Effector memory CD8-positive, alpha-beta T cell (primary cell): ENCODE measurements at places on chromosomes 3 and 15.

DNA sequence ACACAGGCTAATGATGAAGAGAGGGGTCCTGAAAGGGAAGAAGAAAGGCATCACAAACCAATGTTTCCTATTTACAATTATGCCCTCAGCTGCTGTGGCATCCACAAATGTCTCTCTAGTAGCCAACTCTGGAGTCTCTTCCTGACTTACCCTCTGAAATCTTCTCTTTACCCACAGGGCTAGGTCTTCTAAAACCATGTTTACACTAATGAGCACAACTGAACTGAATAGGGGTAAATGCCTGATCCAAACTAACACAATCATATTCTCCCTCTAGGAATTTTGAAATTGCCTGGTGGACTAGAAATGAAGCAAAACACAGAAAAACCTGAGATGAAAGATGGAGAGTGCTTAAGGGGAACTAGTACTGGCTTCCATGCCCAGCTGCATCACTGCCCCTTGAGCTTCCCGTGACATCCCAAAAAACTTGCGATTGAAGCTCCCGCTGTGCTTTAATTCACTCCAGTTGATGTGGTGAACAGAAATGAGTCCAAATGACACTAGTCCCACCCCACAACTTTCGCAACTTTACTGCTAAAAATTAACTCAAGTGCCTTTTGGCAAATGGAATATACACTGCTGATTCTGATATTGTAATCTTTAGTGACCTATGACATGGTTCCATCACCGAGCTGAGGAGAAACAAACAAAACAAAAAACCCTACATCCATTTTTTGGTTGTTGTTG, 32.8 kb downstream of the CFAP20DC start:
- no peak for DNase-seq

DNA sequence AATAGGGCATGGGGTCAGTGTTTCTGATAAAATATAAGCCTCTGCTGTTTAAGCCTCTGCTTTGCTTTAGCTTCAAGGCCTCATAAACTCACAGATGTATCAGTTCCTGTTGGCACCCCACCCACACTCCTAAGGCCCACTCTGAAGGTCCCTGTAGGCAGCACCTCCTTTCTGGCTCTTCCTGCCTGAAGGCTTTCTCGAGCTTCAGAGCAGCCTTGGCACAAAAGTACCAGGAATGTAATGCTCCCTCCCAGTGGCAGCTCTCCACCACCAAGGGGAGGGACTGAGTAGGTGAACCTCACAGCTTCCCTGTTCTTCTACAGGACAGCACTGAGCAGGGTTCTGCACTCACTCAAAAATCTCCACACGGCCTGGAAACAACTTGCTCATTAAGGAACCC, 102.2 kb downstream of the ABHD5 start:
- DNase-seq, result no peak

- no peak for DNase-seq
Measured at GRCh38 chr3:49133226-49133951, 539 bp upstream of the LAMB2 start.

- DNase-seq, result no peak
Measured at GRCh38 chr3:32436816-32437189, 45.1 kb downstream of the CMTM7 start.

DNA sequence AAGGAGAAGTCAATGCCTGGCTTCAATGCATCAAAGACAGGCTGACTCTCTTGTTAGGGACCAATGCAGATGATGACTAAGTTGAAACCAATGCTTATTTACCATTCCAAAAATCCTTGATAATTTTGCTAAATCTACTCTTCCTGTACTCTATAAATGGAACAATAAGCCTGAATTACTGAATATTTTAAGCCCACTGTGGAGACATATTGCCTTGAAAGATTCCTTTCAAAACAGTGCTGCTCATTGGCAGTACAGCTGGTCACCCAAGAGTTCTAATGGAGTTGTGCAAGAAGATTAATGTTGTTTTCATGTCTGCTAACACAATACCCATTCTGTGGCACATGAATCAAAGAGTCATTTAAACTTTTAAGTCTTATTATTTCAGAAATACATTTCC, 181.0 kb upstream of the CBLB start:
- DNase-seq, result no peak

DNA sequence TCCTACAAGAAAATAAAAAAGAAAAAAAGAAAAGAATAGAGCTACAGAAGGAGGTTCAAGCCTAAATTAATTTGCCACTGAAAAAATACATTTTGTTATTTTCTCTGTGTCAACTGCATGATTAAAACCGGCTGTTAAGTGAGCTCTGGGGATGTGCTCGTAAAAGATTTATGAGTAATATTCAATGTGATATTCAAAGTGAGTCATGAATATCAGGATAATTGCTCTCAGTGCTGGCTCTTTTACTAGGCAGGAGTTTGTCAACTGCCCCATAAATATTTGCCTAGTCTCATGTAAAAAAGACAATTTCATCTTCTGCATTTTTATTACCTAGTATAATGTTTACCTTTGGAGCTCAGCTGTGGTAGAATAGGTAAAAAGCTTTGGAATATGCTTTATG, 78.9 kb downstream of the CDIN1 start:
- DNase-seq, result no peak

GRCh38 chr3:162263596-162263995, 767.0 kb downstream of the OTOL1 start:
- no peak for DNase-seq

GRCh38 chr3:183313764-183314163, 60.7 kb downstream of the B3GNT5 start:
- no peak for DNase-seq

DNA sequence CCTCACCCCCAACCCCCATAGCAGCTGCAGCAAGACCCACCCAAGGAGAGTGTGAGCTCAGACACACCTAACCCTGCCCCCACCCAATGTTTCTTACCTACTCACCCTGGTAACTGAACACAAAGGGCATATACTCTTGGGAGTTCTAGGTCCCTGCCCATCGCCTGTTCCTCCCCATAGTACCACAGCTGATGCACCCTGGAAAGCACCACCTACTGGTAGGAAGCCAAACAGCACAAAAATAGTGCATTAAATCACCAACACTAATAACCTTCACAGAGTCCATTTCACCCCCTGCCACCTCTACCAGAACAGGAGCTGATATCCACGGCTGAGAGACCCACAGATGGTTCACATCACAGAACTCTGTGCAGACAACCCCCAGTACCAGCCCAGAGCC, 245.2 kb downstream of the EFHB start:
- no peak for DNase-seq

DNA sequence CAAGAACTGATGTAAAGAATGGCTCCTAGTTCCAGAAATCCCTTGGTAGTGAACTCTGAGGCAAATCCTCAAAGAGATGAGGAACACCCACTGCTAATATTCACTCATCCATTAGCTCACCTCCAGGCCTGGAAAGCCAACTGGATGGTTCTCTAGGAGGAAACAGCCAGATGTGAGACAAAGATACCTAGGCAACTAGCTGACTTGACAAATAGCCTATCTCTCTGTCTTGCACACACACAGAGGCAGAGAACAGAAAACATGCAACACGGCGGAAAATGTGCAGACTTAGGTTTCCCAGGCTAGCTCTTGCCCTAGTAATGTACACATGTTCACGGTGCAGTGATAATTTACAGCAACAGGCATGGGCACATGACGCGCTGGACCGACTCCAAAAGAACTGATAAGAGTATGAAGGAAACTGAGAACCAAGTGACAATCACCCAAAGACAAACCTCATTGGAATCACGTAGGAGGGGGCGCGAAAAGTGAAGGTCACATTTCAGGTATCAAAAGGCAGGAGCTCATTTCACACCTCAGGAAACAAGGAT, 318.1 kb downstream of the FOXP1 start:
- DNase-seq, result no peak

GRCh38 chr3:141379250-141379966, 11.1 kb downstream of the ZBTB38 start:
- no peak for DNase-seq

DNA sequence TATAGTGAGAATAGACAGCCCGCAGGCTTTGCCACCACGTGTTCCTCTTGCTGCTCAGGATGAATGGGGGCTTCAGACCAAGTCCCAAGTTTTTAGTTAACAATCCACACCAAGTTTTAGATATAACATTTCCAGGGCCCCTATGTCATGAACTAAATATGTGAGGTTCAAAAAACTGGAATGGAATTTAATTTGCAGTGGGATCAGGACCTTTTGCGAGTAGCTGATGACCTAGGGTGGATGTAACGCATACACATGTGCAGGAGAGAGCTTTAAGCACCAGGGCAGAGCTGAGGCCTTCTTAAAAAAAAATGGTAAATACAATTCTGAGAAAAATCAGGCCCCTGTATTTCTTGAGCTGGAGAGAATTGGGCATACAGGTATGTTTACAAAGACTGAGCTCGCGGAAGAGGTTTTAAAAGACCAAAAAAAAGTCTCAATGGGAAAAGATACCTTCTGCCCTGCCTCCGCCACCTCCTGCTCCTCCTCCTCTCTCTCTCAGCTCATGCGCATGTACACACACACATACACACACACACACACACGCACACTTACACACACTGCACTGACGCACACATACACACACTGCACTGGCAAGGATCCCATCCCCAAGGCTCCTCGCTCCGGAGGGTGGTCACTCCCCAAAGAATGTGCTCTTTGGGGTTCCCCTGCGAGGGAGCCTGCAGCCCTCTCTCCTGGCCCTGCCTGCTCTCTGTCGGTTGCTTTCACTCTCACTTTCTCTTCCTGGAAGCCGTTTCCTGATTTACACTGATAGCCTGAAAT, 48.2 kb upstream of the IGF1R start:
- no peak for DNase-seq

- no peak for DNase-seq
Measured at GRCh38 chr3:138457863-138458735, 23.7 kb downstream of the ESYT3 start.

- no peak for DNase-seq
Measured at GRCh38 chr3:142563496-142563997, 15.0 kb downstream of the ATR start.

DNA sequence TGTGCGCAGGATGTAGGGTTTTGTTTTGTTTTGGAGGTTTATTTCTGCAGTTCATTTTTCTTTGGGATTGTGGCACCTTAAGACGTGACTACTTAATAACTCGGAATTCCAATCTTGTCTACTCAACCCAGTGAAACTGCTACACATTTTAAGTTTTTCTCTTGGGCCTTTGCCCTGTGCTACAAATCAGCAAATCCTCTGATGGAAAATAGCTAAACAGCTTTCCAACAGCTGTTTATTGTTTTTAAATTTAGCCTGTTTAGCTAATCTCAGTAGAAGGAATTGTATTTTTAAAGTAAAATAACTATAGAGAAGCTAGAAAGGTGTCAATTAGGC, 48.4 kb downstream of the OPA1 start:
- no peak for DNase-seq

GRCh38 chr3:177665122-177665808, 468.0 kb upstream of the TBL1XR1 start:
- DNase-seq, result no peak

DNA sequence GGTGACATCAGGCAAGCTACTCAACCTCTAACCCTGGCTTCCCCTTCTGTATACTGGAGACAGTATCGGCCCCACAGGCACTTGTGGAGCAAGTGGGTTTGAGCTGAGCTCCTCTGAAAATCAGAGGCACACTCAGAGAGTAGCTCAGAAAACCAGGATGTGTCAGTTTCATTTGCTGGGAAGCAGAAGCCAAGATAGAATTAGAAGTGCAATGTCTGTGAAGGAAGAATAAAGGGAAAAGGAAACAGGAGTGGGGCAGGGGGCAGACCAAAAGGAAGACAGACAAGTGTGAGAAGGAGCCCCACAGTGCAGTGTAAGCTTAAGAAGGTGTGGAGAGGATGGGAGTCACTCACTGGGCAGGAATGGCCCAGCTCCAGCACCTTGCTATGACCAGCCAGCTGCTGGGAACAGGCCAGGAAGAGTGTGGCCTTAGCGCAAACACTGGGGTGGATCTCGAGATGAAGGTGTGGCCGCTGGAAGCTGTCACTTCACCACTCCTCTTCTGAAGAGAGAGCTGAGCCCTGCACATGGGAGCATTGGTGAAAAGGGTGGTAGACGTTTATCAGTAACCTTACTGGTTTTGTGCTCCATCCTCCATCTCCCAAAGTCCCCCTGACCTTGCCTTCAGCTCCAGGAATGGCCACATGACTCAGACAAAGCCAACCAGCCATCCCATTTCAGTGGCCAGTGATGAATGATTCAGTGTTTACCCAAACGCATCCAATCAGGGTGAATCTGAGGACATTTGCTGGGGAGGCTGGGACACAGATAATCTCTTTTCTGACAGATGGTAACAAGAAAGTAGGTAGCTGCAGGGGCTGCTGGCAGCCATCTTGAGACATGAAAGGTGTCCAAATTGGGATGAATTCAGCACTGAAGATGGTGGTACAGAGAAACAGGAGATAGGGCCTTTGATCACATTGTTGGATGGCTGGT, 108.4 kb downstream of the SHQ1 start:
- no peak for DNase-seq

GRCh38 chr3:147130461-147130860, 275.9 kb downstream of the ZIC4 start:
- DNase-seq, result no peak

DNA sequence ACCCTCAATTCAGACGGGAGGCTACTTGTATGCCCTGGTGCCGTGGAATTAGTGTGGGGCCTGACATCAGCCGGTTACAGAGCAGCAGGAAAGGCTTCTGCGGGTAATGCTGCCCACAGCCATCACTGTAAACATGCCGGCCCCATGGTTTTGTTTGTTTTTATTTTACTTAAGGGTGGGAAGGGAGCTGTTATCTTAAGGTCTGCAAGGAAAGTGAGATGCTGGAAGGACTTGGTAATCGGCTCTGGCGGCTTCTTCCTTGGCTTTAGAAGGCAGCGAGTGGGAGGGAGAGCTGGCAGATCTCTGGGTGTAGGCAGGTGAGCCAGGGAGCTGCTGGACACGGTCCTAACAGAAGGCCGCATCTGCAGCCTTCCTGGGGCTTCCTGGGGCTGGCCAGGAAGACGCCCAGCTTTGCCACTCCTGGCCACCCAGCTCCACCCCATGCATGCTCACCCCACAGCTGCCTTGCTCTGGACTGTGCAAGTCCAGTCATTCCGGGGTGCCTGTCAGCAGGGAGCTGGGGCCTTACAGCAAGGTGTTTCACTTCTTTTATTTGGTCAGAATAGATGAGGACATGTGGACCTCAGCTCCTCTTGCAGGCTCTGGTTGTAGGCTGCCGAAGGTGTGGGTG, 54.1 kb upstream of the FURIN start:
- no peak for DNase-seq

DNA sequence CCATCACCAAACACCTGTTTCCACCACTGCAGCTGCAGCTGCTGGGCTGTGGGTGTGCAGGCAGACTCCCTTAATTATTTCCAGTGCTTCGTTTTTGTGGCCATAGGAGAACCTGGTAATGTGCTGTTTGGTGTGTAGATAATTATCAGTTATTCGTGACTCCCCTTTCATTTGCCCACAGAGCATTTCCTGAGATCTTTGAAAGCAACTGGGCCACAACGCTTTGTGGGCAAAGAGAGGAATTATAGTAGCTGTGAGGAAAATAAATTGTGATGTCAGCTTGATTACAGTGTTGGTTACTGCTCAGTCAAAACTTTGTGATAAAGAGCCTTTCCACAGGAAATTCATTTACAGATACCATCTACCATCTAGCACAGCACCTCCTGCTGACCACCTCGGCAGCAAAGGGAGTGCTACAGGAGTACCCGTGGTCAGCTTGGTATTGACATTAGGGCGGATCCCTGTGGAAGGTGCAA, 193.3 kb upstream of the SLCO3A1 start:
- DNase-seq, result no peak

GRCh38 chr3:61594964-61595285, 33.6 kb downstream of the PTPRG start:
- no peak for DNase-seq
